ENCODE measurements at places on chromosomes 12 and 14.

- DNase-seq = no peak
These were observed 965.5 kb downstream of the TMEM121 start for GRCh38 chr14:106491851-106492250.

- no peak for DNase-seq
These were observed 7.7 kb downstream of the CLSTN3 start for GRCh38 chr12:7137908-7138307.

DNA sequence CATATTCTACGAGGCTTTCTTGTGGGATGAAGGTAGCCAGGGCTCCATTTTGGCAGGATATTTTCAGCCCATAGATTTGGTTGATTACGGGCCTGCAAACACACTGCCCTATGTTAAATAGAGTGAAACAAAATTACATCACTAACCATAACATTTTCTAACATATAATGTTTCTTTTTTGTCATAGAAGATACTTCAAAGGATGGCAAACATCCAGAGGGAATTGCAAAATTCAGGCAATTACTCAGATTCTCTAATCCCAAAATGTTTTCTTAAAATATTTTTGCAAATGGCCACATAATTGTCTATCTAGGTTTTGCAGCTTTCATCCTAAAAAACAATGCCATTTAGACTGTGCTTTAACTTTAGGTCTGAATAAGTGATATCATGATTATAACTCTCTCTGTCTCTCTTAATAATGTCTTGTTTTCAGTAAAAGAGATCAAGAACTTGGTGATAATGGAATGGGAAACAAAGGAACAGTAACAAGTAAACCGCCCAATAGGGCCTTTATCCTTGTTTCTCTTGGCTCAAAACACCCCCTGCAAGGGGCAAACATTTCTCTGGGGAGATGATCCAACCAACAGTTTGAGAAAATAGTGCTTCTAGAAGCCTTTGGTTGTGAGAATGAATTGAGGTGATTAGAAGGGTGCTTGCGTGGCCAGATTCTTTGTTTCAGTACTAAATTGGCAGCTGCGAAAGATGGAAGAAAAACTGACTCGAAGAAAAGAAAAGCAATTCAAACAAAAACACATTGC, 54.4 kb upstream of the BTG1 start:
- no peak for DNase-seq

DNA sequence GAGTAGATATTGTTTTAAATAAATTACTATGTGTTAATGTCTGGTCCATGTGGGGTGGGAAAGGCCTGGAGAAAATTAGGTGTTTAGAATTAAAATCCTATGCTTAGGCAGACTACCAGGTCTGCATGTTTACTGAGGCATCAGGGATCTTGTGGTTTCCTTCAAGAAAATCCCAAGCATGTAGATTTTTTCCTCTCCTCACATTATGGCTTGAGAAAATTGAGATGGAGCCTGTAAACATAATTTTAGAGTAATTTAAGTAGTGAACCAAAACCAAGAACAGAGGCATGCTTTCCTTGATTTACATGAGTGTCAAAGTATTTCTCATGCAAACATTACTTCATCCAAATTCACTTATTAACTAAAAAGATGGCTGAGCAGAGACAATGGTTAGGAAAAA, 823.7 kb downstream of the AACS start:
- DNase-seq = no peak

GRCh38 chr14:80924365-80925103, 17.0 kb downstream of the CEP128 start:
- no peak for DNase-seq

GRCh38 chr12:30135776-30136175, 352.0 kb upstream of the TMTC1 start:
- DNase-seq = no peak

DNA sequence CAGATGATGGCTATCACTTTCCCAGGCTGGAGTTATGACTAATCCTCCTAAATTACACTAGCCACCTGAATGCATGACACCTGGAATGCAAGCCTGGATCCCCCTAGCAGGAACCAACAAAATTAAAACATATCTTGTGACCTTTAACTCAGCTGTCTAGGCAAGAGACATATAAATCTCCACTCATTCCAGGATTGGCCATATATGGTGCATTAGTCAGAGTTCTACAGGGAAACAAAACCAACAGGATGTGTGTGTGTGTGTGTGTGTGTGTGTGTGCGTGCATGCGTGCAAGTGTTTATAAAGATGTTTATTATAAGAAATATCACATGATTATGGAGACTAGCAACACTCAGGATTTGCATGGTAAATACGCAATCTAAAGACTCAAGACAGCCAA, 212.8 kb downstream of the KIF21A start:
- DNase-seq = no peak

GRCh38 chr12:81949841-81950308, 190.7 kb upstream of the PPFIA2 start:
- DNase-seq = no peak

- DNase-seq = peak; percentile 80
These were observed 140.3 kb downstream of the TMEM30B start for GRCh38 chr14:61140872-61141271.

- no peak for DNase-seq
These were observed 398.1 kb downstream of the ZFP36L1 start for GRCh38 chr14:68394764-68395143.

GRCh38 chr12:86104087-86104486, 152.1 kb downstream of the MGAT4C start:
- no peak for DNase-seq

DNA sequence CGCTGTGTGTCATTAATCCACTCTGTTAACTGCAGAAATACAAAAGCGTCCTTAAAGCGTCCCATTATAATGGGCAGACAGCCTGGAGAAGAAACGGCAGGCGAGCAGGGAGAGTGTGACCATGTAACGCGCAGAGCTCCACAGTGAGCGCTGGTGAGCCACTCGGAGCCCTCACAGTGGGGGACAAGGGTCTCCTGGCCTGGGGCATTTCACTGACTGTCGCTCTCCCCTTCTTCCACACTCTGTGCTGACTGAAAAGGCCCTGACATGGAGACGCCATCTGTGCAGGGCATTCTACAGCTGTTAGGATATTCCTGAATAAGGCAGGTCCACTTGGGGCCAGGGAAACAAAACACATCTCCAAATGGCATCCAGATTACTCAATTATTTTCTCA, 24.2 kb downstream of the CCDC92 start:
- no peak for DNase-seq

DNA sequence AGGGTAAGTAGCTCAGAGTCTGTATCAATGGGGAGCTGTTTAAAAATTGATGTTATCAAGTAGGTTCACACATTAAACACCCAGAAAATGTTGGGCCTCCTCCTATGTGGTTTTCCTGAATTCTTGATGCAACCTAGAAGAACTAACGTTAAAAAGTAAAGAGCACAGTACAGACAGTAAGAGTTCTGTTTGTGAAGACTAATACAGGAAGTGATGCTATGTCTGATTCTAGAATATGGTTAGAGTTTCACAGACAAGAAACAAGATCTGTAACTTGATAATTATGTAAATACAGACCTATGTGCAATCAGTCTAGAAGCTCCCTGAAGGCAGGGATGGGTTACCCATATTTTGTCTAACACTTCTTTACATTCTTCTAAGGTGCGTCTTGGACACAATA, 214.9 kb upstream of the BTG1 start:
- DNase-seq = no peak

DNA sequence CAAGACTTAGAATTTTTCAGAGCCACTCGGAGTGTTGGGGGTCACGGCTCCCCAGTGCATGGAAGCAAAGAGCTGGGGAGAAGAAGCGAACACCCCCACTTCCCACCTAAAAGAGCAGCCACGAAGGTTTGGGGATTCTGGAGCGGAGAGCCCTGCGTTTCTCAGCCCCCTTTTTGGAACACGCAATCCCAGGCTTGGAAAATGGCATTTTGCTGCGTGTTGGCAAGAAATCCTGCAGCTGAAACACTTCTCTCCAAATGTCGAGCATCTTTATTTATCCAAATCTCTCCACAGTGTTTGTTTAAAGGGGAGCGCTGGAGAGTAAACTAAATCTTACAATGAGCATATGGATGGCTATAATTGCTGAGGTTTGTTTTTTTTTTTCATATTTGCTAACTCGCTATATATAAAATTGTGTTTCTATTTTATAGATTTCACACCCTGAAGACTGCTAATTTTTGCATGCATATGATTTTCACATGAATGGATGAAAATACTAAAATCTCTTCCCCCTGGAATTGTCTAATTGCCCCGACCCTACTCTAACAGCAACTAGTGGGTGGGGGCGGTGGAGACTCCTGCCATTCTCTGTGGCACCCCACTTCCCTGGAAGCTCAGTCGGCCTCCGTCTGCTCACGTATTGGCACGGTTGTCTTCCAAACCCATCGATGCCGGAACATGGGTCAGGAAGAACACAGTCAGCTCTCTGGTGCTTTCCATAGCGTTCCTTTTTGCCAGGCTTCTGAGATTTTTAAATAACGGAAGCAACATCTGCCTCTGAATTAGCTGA, 120.5 kb downstream of the GCH1 start:
- DNase-seq = no peak

DNA sequence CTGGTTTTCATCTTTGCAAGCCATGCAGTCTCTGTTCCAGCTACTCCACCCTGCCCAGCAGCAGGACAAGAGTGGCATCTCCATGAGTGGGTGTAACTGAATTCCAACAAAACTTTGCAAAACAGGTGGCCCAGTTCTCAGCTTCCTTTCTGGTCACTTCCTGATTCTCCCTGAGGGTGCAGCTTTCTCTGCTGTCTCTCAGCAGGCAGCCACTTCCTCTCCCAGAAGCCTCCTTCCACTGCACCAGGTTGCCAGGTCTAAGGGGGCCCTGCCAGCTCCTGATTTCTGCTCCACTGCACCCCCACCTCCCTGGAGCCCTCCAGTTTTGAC, 341.0 kb upstream of the FKBP4 start:
- no peak for DNase-seq

- DNase-seq = no peak
These were observed 161.6 kb downstream of the PIK3C2G start for GRCh38 chr12:18422871-18423270.

DNA sequence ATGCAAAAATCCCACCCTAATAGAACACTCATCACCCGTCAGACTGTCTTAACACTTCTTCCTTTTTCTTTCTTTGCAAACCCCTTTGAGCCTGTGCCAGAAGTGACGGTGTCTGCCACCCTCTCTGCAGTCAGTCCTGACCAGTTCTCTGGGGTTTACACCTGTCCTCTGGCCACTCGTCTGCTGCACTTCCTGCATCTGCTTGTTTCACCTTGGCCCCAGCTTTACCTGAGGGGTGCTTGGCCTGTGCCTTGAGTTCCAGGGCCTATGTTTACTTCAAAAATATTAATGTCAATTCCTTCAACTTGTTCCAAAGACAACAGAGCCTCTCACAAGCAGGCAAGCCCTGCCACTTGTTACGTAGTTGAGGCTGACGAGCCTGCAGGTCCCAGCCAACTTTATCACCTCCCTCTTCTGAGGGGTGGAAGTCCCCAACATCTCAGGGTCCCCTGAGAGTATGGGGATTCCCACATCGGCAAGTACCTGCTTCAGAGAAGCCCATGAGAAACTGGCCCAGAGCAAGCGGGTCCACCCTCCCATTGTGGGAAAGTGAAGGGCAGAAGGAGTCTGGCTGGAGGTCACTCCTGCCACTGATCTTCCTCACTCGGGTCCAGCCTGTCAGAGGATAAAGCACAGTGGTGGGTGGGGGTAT, 205.4 kb downstream of the DAD1 start:
- DNase-seq = no peak

GRCh38 chr14:72118841-72119240, 186.6 kb downstream of the RGS6 start:
- no peak for DNase-seq

GRCh38 chr14:65170768-65171507, 68.6 kb upstream of the MAX start:
- DNase-seq = peak; percentile 36

DNA sequence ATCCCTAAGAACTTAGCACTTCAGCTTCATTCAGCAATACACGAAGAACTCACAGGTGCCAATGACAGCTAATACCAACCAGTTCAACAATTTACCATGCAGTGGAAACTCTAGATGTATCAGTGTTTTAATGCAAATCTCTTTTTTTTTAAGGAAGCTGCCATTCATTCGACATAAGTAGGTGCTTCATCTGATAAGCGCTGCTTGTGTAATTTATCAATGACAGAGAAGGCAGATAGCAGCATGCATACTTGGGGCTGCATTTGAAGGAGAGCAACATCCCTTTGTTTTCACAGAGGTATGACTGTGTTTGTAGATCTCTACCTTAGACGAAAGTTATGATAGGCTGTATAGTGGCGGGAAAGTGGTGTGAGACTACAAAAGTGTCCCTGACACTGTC, 977.1 kb downstream of the AACS start:
- DNase-seq = no peak

DNA sequence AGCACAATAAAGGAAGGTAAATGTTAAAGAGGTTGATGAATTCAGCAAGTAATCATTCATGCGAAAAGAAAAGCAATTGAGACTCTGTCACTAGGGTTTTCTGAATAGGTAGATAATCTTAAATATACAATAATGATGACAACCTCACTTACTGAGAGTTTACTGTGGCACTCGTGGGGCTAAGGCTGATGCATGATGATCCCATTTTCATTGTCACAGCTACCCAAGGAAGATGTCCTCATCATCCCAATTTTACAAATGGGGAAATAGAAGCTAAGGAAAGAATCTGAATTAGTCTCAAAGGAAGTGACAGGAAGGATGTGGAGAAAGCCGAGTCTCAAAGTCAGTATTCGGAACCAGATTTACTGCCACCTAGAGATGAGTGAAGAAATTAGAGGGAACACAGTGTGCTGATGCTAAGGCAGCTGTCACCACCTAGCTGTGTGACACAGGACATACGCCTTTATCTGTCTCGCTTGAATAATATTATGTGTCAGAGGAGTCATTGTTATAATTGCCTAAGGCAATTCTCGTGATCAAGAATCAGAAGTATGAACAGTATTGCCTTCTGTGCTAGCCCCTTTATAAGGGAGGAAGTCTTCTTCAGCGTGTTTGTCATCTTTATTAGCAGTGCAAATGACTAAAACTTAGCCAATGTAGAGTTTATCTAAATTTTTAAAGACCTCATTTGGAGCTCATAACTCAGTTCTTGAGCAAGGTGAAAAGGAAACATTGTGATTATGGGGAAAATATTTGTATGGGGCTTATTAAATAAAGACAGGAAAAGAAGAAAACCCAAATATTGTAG, 63.2 kb downstream of the ERGIC2 start:
- no peak for DNase-seq

- no peak for DNase-seq
These were observed 60.6 kb upstream of the TMCC3 start for GRCh38 chr12:94710933-94711332.

DNA sequence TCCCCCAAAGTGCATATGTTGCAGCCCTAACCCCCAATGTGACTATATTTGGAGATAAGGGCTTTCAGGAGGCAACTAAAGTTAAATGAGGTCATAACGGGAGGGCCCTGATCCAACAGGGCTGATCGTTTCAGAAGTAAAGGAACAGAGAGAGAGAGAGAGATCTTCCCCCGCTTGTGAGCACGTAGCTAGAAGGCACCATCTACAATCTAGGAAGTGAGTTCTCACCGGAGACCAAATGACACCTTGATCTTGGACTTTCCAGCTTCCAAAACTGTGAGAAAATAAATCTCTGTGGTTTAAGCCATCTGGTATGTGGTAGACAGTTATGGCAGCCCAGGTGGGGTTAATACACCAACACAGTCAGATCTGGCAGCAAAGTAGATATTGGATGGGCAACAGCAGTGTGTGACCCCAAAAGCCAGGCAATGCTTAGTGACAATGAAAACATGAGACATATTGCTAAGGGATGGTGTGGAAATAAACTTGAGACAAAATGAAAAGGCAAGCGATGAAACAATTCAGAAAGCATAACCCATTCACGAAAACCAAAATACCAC, 147.2 kb upstream of the GSC start:
- no peak for DNase-seq

Measured in AG04450 (cell line).